ENCODE measurements at places on chromosomes 3 and 15. TPM values are rescaled to one million over a fixed set of nuclear protein-coding genes. Genes with fewer than 3 reads are reported as not detected.
A peak's percentile ranks its signal among the peaks of the same experiment; 100 is the strongest.

CMC1 gene
- total RNA-seq, result 44.6 TPM

GOLGA6L10 gene
- total RNA-seq, result 4.2 TPM

CCR1 gene
- total RNA-seq, result 63.9 TPM

GRCh38 chr3:41175365-41175764, 23.9 kb upstream of the CTNNB1 start:
- H3K4me3 ChIP-seq, result no peak overlapping the region
- H3K27me3 ChIP-seq, result peaks cover 36% of the 10 kb centered on the region
- DNase-seq, result no peak
- H3K36me3 ChIP-seq, result no peaks in the 10 kb centered on the region

DNA sequence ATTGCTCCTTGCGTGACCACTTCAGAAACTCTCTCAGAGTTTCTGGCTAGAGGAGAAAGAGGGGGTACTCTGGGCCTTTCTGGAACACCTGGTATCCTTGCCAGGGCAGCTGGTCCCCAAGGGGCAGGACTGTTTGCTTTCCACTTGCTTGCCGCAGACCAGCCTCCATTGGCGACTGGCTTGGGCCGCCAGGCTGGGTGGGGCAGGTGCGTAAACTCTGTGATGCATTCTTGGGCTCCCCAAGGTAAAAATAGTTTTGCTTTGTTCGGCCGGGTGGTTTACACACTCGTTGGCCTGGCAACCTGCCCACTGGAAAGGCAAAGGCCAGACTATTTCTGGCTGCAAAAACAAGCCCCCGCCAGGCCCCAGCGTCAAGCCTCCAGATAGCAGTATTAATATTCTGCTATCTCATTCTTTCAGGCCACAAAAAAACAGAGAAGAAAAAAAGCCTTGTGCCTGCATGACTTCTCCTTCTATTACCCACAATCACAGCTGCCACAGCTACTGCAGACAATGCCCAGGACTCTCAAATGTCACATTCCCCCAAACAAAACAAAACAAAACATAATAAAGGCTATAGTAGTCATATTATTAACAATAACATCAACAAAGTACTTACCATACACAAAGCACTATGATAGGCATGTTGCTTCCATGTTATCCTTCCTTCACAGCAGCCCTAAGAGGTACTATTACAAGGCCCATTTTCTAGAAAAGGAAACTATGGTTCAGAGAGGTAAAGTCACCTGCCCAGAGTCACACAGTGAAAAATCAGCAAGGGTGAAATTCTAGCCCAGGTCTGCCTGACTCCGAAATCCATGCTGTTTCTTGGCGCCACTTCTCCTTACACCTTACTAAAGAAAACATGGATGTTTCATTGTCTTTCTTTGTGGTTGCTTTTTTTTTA, 14.0 kb upstream of the SSUH2 start:
- no peak overlapping the region for H3K27ac ChIP-seq
- DNase-seq, result no peak
- H3K27me3 ChIP-seq, result peaks cover 10% of the 10 kb centered on the region
- no peak overlapping the region for H3K4me3 ChIP-seq
- no peaks in the 10 kb centered on the region for H3K4me1 ChIP-seq

DNA sequence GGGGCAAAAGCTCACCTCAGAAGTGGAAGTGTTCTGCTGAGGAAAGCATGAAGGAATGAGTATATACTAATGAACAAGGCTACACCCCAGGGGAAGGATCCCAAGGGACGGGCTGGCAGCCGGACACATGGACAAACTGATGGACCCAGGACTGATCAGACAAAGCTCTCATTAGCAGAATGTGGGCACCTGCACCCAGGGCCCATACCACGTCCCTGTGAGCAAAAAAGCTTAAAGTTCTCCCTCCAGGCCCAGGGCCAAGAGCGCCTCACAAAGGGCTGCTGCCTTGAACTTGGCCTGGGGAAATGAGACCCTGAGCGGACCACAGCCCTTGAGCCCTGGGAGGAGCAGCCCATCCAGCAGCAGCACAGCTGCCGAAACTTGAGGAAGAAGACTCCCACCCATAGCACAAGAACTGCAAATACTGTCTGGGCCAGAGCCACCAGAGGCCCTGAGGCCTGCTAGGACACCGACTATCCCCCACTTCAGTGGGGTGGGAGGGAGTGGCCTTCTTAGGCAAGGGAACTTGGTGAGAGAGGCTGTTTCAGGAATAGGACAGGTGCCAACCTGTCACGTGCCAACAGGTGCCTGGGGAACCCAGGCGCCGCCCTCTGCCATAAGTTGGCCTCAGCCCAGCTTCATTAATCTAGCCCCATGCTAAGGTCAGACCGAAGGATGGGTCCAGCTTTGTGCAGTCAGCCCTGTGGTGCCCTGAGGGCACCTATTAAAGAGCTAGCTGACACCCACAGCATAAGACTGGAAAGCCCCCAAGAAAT, 2.3 kb upstream of the GMPPB start:
- no peak overlapping the region for H3K4me3 ChIP-seq
- peaks cover 2% of the 10 kb centered on the region for H3K36me3 ChIP-seq
- peaks cover 13% of the 10 kb centered on the region for H3K4me1 ChIP-seq

DNA sequence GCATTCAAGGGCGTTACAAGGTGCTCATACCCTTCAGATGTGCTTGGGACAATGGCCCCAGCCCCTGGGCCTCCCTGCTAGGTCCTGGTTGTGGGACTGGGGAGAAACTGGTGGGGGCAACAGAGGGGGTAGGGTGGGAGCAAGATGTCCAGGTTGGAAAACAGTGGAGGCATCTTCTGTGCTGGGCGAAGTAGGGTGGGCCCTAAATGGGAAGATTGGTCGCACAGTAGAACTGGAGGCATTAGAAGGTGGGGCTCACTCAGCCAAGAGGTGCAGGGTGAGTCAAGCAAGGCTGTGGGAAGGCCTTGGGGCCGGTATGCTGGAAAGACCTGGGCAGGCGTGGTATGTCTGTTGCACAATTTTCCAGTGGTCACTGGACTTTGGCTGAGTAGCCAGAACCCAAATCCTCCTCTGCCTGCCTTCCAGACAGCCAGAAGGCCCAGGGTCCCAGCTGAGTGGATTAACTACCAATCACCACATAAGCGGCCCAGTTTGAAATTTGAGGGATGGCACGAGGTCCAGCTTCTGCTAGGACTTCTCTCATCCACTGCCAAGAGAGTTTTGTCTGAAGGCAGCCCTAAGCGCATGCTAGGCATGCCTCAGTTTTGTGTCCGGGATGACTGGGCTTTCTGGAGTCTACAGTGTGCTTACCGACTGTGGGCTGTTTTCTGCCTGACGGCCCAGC, 74.5 kb downstream of the LSM3 start:
- no peaks in the 10 kb centered on the region for H3K4me1 ChIP-seq
- no peak overlapping the region for H3K4me3 ChIP-seq
- H3K27ac ChIP-seq, result no peak overlapping the region
- no peaks in the 10 kb centered on the region for H3K36me3 ChIP-seq
- H3K27me3 ChIP-seq, result no peaks in the 10 kb centered on the region
- DNase-seq, result no peak

DNA sequence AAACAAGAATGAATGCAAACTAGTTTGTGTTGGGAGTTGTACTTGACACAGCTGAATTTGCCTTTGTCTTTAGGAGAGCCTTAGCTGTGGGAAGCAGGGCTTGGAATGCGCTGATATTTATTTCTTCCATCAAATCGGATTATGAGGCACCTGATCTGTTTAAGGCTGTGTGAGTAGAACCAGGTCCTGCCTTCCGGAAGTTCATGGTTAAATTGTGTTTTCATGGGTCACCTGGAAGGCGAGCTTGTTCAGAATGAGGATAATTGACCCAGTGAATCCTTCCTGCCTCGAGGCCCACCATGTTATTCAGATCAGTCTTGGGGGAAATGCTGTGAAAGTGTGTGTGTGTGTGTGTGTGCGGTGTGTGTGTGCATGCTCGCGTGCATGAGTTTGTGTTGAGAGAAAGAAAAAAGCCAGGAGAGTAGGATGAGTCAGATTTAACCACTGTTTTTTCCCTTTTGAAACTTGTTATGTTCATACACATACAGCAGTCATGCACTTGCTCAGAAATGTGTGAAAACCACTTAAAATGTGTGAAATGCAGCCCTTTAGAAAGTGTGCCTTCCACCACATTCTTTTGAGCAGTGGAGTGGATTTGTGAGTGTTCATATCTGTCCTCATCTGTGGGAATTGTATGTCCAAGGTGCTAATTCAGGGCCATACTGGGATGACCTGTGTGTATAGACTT, 36.7 kb downstream of the SMAD3 start:
- peaks cover 57% of the 10 kb centered on the region for H3K4me1 ChIP-seq
- no peak overlapping the region for H3K27ac ChIP-seq
- no peak for DNase-seq
- no peak overlapping the region for H3K4me3 ChIP-seq

- H3K27ac ChIP-seq, result no peak overlapping the region
- H3K27me3 ChIP-seq, result no peaks in the 10 kb centered on the region
- H3K4me3 ChIP-seq, result no peak overlapping the region
- H3K4me1 ChIP-seq, result no peaks in the 10 kb centered on the region
Measured at GRCh38 chr3:56113231-56113630, 355.0 kb downstream of the ERC2 start.

DNA sequence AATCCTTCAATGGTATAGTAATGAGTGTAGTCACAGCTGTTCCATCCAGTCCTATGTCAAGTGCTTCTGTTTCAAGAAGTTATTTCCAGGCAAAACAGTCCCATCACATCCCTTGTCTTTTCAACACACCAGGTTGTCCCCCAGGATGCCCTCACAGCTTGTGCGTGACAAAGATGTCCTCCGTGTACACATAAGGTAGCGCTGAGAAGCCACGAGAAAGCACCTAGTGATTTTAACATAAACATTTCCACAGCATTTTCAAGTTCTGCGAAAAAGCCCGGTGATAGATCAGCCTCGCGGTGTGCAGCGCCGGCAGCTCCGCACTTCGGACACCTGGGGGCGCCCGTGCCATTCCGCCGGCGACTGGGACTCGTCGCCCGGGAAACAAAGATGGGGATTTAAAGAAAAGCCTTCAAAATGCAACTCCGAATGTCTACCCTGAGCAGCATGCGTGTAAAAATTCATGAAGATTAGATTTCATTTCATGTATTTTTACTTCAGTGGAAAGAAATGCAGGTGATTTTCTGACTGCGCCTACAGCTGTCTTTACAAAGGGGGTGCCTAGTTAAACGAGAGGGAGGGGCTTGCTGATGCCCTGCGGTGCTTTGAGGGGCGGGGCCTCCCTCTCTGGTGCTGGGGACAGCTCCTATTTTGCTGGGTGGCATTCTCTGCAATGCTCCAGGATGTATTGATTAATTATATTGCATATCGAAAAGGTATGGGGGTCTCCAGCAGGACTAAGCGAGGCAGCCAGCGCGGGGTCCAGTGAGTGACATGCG, 49.9 kb downstream of the KY start:
- peak overlapping the region; percentile 61 for H3K4me3 ChIP-seq
- peaks cover 9% of the 10 kb centered on the region for H3K4me1 ChIP-seq
- no peak overlapping the region for H3K27ac ChIP-seq
- peak; percentile 82 for DNase-seq
- H3K27me3 ChIP-seq, result no peaks in the 10 kb centered on the region
- H3K36me3 ChIP-seq, result no peaks in the 10 kb centered on the region

DNA sequence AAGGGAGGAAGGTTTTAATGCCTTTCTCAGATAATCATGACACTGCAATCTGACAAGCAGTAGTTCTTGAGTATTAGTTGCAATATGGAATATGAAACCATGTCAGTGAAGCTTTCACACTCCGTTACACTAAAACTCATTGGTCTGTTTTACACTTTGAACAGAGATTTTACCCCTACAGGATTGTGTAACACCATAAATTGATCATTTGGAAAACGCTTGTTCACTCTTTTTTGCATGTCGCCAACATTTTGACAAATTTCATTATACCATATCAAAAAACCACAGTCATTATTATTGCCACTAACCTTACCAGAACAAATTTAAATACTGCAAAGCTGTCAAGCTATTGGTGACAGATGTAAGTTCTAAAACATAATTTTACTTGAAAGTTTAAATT, 404.8 kb upstream of the THBS1 start:
- H3K27ac ChIP-seq, result no peak overlapping the region
- no peak overlapping the region for H3K4me3 ChIP-seq
- peaks cover 15% of the 10 kb centered on the region for H3K27me3 ChIP-seq
- no peaks in the 10 kb centered on the region for H3K36me3 ChIP-seq

- no peak overlapping the region for H3K4me3 ChIP-seq
- no peaks in the 10 kb centered on the region for H3K27me3 ChIP-seq
- H3K27ac ChIP-seq, result no peak overlapping the region
- no peak for DNase-seq
Measured at GRCh38 chr15:63135281-63135680, 13.6 kb downstream of the LACTB start.

GRCh38 chr3:126097801-126098200, 13.9 kb upstream of the SLC41A3 start:
- H3K36me3 ChIP-seq, result peaks cover 2% of the 10 kb centered on the region
- no peaks in the 10 kb centered on the region for H3K4me1 ChIP-seq
- no peak for DNase-seq

Measured in activated naive CD8-positive, alpha-beta T cell treated with anti-CD3 and anti-CD28 coated beads, Interleukin-2, amount 10 ng/mL, durations not matched to agents 7 days and 5 days (primary cell).